Activated naive CD4-positive, alpha-beta T cell (primary cell): ENCODE measurements at places on chromosomes 4 and X.

- no peak for DNase-seq
Measured at GRCh38 chrX:115322375-115322774, 32.9 kb downstream of the LUZP4 start.

DNA sequence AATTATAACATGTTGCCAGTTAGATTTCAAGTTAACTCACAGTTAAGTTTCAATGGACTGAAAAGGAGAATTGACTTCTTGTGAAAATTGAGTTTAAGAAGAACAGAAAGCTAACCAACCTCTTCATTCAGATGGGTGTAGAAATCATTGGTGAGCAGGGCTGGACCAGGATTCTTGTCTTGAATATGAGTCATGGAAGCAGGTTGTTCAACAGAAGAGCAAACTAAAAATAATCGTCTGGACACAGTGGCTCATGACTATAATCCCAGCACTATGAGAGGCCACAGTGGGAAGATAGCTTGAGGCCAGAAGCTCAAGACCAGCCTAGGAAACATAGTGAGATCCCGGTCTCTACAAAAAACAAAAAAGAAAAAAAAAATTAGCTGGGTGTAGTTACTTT lies 98.2 kb downstream of the ARSJ start:
- no peak for DNase-seq

GRCh38 chrX:148067285-148067684 lies 86.1 kb downstream of the FMR1NB start:
- no peak for DNase-seq

DNA sequence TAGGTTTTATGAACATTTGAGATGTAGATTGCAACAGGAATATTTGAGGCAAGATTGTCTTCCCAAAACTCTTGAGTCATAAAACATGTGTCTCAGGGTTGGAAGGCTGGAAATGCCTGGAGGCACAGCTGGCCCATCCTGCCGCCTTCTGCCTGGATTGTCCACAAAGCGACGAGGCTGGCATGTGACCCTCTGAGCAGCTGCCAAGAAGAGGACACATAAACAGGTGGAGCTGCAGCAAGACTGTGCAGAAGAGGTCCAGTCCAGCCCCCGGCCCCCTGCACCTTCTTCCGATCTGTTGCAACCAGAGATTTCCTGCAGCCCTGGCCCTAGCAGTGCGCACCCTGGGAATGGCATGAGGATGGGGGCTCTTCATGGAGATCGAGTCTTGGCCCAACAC lies 101.9 kb upstream of the BCOR start:
- DNase-seq, result no peak

DNA sequence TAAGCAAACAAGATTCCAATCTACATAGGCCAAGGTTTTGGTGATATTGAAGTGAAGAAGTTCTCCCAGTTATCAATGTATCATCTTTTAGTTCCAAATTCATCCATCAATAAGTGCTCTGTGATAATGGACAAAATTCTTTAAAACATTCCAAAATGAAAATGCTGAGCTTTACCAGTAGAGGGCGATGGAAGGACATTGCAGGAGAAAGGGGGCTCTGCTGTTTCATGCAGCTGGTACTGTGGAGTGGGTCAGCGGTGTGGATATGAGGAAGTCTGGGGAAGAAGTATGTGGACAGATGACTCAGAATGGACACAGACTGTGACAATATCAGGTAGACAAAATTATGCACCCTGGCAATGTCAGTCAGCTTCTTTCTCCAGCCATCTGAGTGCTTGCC lies 46.6 kb upstream of the HS6ST2 start:
- DNase-seq, result no peak

DNA sequence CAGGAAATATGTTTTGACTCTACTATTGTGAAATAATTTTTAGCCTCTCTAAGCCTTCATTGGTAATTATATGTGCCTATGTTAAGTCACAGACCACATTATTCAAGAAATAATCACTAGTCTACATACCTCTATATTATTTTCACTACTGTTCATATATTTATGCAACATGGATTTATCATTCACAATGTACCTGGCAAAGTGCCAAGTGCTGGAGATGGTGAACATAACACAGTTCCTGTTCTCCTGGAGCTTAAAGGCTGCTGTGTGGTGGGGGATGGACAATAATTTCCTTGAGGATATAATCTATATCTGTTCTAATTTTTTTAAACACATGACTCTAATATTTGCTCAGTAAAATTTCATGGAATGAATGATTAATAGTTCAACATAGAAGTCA lies 527.7 kb upstream of the CXorf51A start:
- DNase-seq, result no peak

- DNase-seq, result no peak
Measured at GRCh38 chr4:166034965-166035364, 161.9 kb downstream of the TLL1 start.

GRCh38 chrX:103098488-103098887 lies 5.5 kb upstream of the NXF3 start:
- DNase-seq, result no peak

DNA sequence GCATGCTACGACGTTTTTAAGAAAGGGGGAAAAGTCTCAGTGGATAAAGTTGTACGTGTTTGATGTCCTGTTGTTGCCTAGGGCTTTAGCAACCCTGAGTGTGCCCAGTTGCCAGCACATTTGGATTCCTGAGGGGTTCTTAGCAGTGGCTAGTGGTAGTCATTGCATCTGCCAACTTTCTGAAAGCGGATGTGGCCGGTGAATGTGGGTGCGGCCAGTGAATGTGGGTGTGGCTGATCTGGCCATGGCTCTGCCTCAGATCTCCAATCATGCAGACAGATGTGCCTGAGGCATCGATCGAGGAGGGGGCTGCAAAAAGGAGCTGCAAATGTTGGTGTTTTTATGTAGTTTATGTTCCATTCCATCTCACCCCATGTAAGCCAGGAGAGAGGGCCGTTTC lies 41.5 kb upstream of the FAT1 start:
- DNase-seq, result no peak

GRCh38 chrX:78958419-78959116 lies 13.4 kb downstream of the P2RY10 start:
- DNase-seq, result no peak

DNA sequence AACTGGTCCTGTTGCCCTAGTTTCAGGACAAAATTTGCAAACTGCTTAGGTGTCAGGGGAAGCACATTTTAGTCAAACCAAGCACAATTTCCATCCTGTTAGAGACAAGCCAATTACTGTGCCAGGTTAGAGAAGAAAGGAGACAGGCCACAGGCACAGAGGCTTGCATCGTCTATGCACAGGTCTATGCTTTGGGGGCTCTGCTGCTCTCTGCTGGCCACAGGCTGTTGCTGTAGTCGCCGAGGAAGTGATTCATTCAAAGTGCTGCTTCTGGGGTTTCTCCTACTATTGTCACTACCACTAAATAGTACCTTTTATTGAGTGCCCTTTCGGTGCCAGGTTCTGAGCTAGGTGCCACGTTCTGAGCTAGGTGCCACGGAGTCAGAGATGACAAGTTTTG lies 45.5 kb downstream of the VGLL1 start:
- peak; percentile 26 for DNase-seq

GRCh38 chr4:155900381-155900780 lies 3.1 kb upstream of the TDO2 start:
- DNase-seq, result no peak

DNA sequence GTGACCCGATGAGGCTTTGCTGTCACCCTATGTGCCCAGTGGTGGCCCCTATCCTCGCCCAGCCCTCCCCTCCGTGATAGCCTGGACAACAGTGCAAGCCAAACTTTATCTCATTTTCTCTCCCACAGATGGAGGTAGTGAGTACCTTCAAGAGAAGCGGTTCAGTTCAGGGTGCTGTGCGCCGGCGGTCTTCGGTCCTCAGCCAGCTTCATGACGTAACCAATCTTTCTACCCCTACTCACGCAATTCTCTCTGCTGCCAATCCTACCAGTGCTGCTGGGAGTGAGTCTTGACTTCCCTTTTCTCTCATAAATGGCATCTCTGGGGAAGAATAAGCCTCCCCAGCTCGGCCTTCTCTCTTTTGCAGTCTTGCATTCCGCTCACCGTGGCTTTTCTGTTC lies 29.5 kb downstream of the CCNQ start:
- no peak for DNase-seq

DNA sequence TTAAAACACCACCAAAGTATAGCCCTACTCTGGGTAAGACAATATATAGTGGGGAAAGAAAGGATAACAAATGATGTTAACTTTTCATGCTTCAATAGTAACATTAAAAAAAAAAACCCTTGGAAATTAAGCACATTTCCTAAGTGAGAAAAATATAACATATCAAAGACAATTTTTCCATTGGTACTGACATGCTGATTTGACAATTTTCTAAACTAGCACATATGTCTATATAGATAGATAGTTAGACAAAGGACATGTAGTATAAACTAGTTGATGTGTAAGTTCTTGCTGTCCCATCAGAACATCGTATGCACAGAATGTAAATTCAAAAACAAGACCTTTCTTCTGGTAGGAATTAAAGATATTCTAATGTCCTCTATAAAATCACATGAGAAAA lies 47.2 kb upstream of the ETNPPL start:
- no peak for DNase-seq

GRCh38 chrX:17328837-17329236 lies 46.2 kb upstream of the NHS start:
- DNase-seq, result no peak

- DNase-seq, result no peak
Measured at GRCh38 chrX:123155327-123155726, 28.8 kb upstream of the GRIA3 start.

- no peak for DNase-seq
Measured at GRCh38 chrX:74505437-74505836, 84.1 kb downstream of the SLC16A2 start.

DNA sequence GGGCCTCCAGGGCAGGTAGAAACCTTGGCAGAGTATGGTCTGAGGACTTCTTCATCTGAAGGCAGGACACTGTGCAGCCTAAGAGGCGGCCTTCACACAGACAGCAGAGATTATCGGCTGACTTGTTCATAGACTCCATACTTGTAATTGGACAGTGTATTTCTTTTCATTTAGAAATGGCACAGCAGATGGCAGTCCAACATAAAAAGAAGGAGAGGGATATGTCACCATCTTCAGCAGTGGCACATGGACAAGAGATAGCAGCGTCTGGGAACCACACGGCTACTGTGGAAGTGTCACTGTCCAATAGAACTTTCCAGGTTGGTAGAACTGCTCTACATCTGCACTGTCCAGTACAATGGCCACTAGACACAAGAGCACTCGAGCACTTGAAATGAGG lies 21.7 kb upstream of the GEMIN8 start:
- DNase-seq, result no peak
